ENCODE measurements at places on chromosomes 13 and 19.

- no peak for DNase-seq
These were observed 19.0 kb downstream of the C2CD4C start for GRCh38 chr19:389935-390289.

DNA sequence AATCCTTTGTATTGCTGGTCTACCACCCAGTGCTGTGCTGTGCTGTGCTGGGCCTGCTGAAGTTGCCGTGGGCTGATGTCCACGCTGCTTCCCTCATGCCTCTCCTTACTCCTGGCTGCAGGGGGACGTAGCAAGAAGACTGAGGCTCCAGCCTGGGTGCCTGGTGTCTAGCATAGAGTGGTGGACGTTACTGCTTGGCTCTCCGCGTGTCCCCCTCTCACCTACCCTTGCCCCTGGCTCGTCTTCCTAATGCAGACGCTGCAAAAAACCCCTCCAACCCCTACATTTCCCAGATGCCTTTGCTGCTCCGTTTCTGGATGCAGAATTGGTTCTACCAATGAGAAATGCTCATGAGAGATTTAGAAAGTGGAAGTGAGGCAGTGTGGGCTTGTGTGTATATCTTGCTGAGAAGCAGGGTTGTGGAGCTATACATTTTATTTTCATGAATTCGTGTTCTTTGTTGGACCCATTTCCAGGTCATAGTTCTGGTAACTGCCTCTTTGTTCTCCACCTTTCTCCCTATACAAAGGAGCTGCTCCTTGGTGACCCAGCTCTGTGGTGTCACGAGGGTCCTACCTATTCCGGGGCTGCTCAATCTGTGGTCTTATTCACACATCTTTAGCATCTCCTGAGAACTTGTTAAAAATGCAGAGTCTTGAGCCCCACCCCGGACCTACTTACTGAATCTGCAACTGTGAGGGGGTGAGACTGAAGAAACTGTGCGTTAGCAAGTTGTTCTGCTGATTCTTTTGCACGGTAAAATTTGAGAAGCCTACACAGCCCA is 7.9 kb upstream of the DENND1C start:
- peak; percentile 69 for DNase-seq

DNA sequence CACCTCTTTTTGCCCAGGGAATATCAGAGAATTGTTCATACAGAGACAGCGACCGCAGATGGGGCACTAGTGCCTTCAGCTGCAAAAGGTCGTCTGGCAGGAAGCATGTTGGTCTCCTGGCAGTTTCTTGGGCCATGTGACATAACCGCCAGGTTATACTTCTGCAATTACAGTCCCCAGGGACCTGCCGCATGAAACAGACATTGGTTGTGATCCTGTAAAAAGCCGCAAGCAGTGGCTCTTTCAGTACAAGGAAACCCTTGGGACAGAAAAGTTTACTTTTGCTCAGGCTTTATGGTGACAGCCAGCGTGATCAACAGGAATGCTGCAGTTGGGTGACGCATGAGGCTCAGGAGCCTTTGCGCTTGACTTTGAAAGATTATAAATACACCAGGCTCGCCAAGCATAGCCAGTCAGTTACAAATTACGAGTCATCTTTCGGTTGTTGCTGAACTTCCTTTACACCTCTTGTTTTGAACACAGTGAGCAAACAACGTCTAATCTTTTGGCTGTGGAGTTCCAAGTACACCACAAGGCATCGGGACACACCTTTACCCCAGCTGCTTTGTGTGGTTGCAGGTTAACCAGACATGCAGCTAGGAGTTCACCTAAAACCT is 50.5 kb upstream of the UBE2L5 start:
- DNase-seq: peak; percentile 89

- DNase-seq: no peak
These were observed 42.6 kb downstream of the ZNF527 start for GRCh38 chr19:37413313-37414084.

DNA sequence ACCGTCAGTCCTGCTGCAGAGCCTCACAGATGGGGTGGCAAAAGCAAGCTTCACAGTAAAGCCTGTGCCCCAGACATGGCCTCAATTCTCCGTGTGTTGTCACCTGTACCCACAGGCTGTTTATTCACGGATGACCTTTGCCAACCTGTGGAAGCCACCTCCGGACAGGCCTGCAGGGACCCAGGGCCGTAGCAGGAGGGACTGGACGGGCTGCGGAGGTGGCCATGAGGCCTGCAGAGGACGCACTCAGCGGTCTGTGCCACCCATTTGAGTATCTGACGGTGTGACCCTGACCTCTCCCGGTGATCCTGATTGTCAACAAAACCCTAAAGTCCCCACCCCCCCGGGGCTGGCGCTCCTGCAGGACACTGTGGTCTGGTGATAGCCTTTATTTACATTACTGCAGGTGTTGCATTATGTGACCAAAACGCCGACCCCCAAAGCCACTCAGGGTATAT is 7.8 kb upstream of the KLF16 start:
- no peak for DNase-seq

- DNase-seq: no peak
These were observed 3.0 kb downstream of the SLC15A1 start for GRCh38 chr13:98749501-98749900.

- no peak for DNase-seq
These were observed 69.0 kb upstream of the PCDH9 start for GRCh38 chr13:67299072-67299635.

DNA sequence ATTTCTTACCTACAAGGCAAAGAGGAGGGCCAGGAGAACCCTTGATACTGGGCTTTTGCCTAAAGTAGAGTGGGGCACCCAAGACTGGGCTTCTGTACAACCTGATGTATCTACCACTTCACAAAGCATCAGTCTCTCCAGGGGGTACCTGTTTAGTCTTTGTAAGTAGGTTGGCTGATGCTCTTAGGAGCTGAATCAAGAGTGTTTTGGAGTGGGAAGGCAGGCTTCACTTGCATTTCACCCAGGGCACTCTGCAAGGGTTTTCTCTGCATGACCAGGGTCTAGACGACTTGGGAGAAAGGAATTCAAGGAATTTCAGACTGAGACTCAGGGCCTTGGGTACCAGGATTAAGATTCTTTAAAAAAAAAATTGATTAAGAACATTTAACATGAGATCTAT is 361.5 kb downstream of the RFC3 start:
- no peak for DNase-seq

DNA sequence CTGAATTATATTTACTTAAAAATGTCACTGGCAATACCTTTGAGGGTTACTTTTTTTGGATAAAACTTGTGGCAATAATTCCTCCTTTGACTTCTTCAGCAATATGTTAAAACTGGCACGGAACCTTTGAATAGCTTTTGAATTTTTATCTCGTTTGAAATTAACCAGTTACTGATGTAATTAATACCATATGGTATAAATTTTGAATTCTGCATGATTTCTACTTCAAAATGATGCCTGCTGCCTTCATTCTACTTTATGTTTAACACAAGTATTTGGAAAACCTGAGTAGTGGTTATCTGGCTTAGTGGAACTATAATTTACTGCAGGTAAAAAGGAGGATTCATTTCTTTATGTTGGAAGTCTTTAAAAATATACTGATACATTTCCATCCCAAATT is 85.3 kb downstream of the LRCH1 start:
- DNase-seq: no peak

- DNase-seq: peak; percentile 34
These were observed 1.9 kb downstream of the FKBP8 start for GRCh38 chr19:18541258-18541991.

DNA sequence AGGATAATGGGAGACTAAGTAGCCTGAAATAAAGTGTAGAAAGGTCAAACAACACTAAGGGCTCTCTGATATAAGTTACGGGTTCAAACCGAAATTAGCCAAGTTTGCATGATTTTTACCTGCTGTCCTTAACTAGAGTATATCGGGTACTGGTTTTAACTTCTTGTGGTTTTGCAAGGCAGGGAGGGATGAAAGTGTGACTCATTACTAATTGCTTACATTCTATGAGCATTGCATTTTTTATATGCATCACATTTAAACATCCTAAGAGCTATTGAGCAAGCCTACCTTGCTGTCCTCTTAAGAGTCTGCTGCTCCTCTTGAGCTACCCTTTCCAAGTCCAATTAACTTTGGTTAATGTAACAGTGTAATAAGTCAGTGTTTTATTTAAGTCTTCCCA is 415.4 kb downstream of the SLITRK5 start:
- no peak for DNase-seq

DNA sequence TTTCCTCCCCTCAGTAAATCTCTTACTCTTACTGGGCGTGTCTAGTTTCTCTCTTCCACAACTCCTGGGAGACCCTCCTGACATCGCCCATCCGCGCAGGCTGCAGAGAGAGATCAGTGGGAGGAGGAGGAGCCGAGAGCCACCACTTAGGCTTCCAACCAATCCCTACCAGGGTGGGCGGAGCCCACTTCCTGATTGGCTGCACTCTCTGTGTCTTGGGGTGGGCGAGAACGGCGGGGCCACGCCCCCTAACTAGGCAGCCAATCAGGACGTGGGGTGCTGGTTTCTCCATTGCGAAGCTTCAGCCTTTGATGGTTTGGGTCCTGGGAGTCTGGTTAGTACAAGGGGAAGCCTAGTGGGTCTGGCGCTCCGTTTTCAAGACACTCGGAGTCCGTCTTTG is at the start of gene PMIS2:
TSS of gene PMIS2 (plus strand) at position 326 of the 400 bp plus-strand sequence. CDS start 87 bp downstream, outside the sequence.
- DNase-seq: peak; percentile 8

DNA sequence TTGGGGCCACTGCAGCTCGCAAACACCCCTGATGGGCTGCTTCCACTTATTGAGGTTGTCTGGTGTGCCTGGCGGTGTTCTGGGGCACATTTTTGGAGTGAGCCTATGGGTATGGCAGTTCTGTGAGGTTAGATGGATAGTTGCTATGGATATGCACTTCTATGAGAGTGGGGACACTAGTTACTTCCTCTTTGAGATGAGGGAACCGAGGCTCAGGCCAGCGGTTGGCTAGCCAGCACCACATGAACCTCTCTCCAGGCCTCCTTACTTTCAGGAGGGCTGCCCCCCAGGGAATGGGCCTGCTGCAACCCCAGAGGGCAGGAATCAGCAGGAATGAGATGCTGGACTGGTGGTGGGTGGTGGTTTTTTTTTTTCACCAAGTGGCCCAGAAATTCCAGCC is 13.5 kb upstream of the PRR19 start:
- no peak for DNase-seq

GRCh38 chr13:103351035-103351828 is 285.0 kb upstream of the SLC10A2 start:
- DNase-seq: no peak

DNA sequence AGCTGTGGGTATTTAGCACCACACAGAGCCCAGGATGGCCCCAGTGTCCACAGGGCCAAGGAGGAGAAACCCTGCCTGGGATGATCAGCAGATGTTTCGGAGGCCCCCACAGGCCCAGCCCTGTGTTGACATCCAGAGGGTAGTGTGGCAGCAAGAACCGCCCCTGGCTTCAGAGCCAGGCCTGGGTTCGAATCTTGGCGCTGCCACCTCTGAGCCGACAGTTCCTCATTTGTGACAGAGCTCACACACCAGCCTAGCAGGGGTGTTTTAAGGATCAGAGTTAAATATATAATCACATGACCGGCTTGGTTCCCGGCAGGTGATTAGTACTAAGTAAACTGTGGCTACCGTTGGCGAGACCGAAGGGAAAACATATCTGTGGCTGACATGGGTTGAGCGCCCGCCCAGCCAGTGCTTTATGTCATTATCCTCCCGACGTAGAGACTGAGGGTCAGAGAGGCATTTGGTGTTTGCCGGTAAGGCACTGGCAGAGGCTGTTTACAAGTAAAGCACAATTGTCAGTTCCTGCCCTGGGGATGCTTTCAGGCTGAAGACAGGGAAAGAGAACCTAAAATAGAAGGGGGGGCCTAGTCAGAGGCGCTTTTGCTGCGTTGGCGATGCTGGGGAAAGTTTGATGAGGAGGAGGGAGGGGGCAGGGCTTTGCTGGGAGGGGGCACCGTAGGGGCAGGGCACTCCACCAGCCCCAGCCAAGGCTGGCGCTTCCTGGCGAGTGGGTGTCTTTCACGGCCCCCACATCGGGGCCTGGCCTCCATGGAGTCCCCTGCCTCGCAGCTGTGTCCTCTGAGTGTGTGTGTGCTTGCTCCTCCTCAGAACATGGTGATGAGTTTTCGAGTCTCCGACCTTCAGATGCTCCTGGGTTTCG is 4.8 kb downstream of the PIAS4 start:
- DNase-seq: no peak

- no peak for DNase-seq
These were observed 145.9 kb downstream of the DACH1 start for GRCh38 chr13:71721104-71721503.

DNA sequence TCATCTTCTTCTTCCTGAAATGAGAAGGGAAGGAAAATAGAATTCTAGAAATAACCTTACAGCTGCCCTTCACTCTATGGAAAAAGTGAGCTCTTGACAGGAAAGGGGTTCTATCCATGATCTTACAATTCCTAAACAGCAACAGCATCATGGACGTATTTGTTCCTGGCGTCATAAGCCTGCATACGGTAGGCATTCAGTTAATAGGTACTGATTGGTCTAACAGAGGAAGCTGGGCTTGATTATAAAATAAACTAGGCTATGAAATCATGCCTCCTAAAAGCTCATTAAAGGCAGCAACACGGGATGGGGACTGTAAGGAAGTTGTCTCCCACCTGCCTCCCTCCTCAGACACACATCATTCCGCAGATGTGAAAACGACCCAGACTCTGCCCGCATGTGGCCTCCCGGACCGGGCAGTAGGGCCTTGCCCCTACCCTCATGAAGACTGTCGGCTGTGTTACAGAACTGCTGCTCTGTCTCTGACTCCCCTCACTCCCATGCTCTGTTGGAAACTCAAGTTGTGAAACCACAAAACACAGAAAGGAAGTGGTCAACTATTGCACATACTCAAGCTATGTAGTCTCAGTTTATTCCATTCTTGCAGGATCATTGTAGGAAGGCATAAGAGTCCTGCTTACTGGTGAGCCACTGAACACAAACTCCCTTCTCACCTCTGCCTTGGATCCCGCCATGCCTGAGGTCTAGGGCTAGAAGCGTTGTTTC is 129.8 kb downstream of the DLEU7 start:
- DNase-seq: peak; percentile 51

DNA sequence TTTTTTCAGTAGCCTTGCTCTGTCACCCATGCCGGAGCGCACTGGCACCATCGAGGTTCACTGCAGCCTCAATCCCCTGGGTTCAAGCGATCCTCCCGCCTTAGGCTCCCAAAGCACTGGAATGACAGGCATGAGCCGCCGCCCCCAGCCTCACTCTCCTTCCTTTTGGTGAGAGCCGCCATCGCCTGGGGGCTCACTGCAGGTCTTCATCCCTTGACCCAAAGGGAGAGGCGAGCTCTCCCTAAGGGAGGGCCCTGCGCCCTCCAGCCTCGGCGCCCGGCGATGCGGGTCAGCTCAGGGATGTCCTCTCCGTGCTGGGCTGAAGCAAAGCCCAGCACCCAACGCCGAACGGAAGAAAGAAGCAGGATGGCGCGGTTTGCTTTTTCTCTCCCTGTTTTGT is 23.2 kb upstream of the ZBTB7A start:
- DNase-seq: no peak

Data from activated CD4-positive, alpha-beta T cell treated with anti-CD3 and anti-CD28 coated beads, Interleukin-2, amount 50 U/mL, for 16 hours (primary cell).